ENCODE measurements at places on chromosomes 12 and 14.

DNA sequence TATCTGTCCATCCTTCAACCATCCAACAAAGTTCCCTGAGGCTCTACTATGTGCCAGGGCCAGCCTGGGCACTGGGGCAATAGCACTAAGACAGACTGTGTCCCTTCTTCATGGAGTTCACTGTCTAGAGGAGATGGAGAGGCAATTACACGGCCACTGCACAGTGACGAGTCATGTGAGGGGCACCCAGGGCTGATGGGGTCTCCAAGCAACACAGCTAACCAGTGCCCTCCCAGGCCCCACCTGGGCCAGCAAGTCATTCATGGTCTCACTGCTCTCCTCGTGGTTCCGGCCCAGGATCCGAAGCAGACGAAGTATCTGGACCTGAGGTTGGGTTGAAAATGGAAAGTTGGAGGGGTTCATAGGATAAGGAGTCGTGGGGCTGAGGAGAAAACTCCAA, 2.7 kb downstream of the AP1G2 start:
- DNase-seq = no peak

DNA sequence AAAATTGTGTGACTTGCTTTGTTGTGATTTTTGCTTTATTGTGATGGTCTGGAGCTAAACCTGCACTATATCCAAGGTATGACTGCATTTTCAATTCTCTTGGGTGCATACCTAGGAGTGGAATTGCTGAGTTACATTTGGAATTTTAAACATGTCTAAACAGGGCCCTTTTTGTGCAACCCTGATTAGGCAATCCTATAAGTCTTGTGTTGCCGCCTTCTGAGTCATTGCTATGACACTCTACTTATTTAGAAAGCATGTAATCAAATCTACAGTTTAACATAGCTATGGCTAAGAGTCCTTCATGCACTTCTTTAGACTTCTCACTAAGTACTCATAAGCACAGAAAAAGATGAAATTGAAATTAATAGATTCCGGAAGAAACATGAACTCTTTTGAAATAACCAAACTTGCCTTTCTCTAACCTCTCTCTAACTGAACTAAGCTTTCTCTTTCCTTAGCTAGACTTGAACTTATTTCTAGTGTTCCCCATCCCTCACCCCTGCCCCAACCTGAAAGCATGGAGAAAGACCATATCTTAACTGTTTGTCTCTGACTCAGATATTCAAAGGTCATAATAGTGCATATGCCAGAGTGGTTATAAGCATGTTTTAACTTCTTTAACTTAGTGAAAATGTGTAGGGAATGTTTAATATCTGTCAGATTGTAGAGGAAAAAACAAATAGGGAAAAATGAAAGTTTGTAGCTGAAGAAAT, 203.0 kb downstream of the SNAPC1 start:
- DNase-seq = no peak

DNA sequence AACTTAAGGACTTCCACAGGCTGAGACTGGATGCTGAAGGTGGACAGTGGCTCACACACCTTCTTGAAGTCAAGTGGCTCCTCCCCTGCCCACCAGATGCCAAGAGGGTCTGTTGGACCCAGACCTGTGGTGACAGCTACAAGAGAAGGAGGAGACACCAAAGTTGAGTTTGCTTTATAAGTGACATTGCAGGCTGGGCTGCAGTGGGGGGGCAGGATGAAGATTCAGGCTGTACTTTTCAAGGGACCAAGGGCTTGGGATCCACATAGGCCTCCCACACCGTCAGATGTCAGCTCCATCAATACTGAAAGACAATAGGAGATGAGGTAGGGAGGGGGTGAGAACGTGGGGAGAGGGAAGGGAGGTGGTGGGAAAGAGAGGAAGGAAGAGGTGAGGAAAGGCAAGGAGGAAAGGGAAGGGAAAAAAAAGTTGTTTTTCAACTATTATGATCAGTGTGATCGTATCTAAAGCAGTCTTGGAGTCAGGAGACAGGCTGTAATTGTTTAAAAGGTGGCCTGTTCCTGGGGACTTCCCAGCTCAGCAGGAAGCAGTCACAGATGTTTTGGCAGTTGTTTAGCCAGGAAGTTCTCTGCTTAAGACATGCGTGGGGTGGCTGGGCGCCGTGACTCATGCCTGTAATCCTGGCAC, 84.1 kb upstream of the RESF1 start:
- DNase-seq = no peak

DNA sequence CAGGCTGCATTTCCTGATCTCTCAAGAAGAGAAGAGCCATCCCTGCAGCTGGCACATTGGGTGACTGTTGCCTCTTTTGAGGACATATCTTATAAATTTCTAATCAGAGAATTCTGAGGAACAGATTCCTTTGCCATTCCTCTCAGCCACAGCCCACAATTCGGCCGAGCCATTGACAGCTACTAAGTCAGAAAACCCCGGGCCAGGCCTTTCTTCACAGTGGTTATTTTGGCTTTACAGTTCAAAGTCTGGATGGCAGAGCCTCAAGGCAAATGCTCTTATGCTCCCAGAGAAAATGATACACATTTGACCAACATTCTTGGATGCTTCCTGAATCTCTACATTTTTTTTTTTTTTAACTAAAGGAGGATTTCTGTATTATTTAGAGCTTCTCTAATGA, 138.4 kb upstream of the FRMD6 start:
- no peak for DNase-seq

DNA sequence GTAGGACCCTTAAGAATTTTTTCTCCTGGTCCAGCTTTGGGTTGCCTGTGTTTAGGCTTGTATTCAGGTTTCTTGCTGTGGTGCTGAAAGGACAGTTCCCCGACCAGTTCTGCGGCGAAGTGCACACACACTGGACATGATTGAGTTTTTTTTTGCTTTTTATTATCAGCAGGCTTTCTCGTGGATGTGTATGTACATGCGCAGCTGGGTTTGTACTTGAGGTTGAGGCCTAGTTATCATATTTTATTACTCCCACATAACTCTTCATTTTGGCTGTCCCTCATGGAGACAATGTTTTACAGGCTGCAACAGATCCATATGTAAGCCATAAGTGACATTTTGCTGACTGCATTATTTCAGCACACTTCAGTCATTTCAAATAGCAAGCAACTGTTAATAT, 2.5 kb downstream of the SCN8A start:
- no peak for DNase-seq

DNA sequence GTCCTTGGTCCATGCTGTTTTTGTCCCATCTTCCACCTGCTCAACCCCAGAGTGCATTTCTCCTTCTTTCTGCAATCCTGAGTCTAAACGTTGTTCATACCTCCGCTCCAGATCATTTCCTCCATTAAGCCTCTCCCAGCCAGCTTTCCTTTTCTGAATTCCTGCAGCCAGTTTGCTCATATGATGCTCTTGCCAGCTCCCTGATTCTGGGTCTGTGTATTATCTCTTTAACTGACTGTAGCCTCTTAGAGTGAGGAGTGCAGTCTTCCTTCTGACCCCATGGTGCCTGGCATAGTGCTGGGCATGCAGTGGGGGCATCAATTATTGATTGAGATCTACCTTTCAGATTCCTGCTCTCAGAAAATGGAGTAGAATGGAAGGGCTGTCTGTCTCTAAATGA, 11.5 kb upstream of the TBPL2 start:
- DNase-seq = no peak

GRCh38 chr12:57998251-57998650, 56.9 kb downstream of the ATP23 start:
- no peak for DNase-seq

DNA sequence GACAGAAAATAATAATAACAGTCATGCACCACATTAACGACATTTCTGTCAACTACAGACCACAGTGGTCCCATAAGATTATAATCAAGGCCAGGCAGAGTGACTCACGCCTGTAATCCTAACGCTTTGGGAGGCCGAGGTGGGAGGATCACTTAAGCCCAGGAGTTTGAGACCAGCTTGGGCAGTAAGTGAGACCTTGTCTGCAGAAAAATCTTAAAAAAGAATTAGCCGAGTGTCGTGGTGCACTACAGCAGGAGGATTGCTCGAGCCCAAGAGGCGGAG, 8.6 kb downstream of the NAB2 start:
- no peak for DNase-seq

- DNase-seq = no peak
Observed at GRCh38 chr14:28999656-29000055, 233.1 kb downstream of the FOXG1 start.

DNA sequence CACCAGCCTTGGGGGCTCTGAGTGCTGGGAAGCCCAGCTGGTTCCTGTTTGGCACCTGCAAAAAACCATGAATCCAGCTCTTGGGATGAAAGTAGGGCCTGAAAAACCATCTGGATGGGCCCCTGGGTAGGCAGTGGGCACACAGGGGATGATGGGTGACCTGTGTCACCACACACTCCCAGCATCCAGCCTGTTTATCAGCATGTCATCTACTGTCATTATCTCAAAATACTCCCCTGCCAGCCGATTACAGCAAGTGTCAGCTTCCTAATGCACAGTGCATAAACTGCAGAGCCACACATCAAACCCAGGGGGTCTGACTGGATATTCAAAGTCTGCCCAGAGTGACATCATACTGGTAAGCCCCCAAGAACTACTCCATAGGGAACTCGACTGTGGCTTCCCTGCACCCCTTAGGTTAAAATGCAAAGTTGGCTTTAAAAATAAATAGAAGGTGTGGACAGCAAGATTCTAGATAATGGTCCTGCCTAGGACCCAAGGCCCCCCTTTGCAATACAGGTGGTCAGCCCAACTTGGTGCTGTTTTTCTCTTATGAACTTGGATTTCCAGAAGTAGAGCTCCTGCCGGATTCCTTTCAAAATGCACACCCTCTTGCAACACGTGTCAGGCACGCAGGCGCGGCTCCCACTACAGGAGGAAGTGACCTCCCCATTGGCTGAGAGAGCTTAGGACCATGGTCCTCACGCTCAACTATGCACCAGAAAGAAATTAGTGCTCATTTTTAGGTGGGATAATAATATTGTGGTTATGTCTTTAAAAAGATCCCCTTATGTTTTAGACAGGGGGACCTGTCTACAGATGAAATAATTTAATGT, 94.1 kb downstream of the GCH1 start:
- DNase-seq = no peak

Measured in NCI-H1105 (cell line).